ENCODE measurements at places on chromosomes 5 and 9.

DNA sequence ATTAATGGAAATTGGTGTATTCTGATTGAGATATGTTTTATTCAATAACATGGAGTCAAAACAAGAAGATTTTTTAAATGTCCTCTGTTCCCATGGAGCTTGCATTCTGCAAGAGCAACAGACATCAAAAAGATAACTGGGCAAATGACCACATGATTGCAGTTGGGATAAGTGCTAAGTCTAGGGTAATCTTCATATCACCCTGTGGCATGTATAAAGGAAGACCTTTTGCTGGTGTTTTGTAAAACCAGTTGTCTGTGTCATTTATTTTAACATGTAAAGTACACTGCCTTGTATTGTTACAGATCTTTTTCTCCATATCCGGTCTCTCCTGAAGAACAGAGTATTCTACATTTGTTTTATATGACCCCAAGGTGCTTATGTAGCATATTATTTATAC is 44.0 kb downstream of the PTCD2 start:
- no peak for DNase-seq

- DNase-seq, result no peak
Observed at GRCh38 chr5:134580001-134580460, 52.6 kb downstream of the SAR1B start.

GRCh38 chr9:71756753-71757152 is 11.6 kb downstream of the CEMIP2 start:
- no peak for DNase-seq

- no peak for DNase-seq
Observed at GRCh38 chr5:115818821-115819220, 2.4 kb upstream of the CDO1 start.

DNA sequence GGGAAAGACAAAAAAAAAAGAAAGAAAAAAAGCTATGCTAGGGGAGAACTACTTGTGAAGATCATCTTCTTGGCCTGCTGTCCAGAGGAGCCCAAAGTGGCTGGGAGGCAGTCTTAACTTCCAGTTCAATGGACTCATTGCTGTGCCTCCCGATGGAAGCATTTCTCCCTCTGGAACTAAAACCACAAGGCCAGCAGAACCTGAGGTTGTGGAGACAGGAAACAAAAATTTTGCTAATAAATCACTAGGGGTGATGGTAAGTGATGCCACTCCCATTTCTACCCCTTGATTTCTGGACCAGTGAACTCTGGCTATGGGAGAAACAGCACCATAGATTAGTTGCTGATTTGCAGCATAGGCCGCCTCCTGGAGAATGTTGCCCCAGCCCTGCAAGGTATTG is 123.4 kb upstream of the NFIL3 start:
- no peak for DNase-seq

GRCh38 chr9:36029765-36030528 is 6.8 kb upstream of the RECK start:
- DNase-seq, result no peak

- DNase-seq, result no peak
Observed at GRCh38 chr5:83244516-83244915, 167.2 kb downstream of the XRCC4 start.

GRCh38 chr5:94888674-94889073 is 270.2 kb downstream of the SLF1 start:
- no peak for DNase-seq

DNA sequence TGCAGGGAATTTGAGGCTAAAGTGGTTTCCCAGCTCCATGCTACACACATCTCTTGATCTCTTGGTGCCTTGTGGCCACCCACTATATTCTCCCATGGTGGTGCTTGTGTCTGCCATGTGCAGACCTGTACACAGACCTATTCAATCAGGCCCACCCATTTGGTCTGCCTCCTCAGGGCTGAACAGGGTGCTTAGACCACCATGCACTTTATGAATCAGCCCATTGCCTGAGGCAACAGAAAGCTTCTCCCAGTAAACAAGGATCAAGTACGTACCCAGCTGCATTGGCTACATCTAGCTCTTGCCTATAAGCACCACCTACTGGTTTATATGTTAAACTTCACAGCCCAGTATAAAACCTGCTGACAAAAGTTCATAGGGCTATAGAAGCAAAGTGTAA is 664.3 kb upstream of the EDIL3 start:
- DNase-seq, result no peak
